Hindlimb muscle (tissue), 1 donor: ENCODE measurements at places on chromosomes 1 and 21.

DNA sequence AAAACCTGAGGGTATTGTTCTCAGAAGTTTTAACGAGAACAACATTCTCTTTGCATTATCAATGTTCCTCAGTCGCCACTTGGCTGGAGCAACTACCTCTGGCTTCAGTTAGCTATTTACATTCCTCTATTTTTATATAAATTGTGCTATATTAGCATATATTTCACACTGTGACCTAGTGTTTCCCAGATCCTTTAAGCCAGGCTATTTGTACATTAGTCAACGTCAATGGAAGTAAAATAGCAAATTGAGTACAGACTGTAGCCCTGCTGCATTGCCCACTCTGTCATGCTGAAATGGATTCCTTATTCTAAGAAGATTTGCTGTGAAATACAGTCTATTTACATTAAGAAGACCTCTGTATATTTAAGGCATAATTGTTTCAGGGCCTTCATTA is 213.8 kb downstream of the ROR1 start:
- DNase-seq = no peak

GRCh38 chr1:98403963-98404480 is 257.5 kb upstream of the SNX7 start:
- DNase-seq = no peak

GRCh38 chr1:224718470-224719053 is 102.4 kb downstream of the CNIH3 start:
- DNase-seq = no peak

- no peak for DNase-seq
Observed at GRCh38 chr1:214402613-214403083, 121.7 kb downstream of the SMYD2 start.

GRCh38 chr1:21258331-21259134 is 31.7 kb downstream of the ECE1 start:
- DNase-seq = no peak

DNA sequence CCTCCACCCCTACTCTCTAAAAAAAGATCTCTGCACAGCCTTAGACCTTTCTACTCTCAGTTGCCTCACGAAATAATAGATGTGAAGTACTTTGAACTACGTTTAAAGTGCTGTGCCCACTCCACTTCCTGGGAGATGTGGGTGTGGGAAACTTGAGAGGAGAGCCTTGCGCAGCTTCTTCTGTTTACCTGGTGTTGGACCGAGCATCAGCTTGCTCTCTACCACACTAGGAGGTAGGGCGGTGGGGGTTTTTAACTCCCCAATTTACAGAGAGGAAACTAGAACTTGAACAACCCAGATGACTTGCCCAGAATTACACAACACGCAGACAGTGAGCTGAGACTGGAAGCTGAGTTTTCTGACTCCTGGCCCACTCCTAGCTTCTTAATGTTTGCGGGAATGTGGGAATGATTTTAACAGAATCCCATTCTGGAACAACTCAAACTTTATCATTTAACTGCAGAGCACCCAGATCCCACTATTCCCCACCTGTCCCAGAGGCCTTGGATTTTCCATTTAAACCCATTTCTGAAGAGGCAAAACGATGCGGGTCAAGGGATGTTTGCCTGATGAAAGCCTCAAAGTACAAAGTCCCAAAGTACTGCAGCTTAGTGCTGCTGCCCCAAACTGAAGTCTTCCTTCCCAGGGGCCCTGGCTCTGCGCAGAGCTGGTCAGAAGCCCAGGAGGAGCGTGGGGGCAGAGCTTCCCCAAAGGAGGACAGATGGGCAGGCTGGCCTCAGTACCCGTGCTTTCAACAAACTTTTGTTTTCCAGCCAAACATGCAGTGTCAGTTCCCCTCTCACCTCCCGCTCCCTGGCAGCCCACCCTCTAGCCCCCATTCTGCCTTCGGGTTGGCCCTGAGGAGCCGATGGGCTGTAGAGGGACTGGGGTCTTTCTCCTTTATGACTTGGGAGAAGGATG is 19.0 kb downstream of the BTG2 start:
- DNase-seq = peak; percentile 59

DNA sequence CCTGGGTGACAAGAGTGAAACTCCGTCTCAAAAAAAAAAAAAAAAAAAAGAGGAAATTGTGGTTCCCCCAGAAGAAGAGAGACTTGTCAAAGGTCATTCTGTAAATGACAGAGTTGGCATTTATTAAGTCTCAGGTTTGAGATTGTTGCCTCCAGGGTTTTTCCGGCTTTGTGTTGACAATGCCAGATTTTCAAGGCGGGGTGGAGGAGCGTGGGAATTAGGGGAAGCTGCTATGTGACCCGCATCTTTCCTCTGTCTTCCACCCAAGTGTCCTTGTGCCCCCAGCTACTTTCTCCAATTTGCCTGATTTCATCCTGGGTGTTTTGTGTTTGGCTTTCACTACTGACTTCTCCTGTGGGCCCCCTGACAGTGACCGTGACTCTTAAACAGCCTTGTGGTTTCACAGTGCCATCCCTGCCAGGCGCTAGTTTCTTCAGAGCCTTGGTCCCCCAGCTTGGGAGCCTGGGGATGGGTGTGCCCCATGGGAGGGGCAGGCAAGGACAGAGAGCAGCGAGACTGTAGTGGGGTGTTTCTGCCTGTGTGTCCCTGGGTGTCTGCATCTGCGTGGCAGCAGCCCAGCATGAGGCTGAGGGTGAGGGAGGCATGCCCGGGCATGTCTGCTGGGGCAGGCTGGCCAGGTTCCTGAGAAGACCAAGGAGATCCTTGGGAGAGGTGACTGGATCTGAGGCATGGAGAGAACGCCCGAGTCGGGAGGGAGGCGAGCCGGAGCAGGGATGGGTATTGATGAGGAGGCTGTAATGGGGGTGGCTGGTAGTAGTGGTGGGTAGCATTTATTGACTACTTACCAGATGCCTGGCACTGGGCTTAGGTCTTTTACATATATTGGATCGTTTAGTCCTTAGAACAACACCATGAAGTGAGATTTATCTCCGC is 46.3 kb downstream of the IER5 start:
- DNase-seq = no peak

DNA sequence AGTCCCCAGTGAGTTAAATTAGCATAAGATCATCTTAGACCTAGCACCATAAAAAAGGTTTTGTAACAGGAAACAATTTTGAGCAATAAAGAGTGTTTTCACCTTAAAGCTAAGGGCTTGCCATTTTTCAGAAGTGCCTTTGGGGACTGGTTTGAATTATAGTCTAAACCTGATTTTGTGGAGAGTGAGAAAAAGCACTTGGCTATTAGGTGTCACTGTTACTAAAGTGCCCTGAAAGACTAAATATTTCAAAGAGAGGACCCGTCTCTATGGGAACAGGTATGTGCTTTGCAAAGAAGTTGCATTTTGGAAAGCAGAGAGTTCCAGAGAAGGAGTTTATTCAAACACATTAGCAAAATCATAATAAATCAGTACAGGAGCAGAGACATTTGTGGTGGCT is 9.1 kb downstream of the NTNG1 start:
- DNase-seq = no peak

- DNase-seq = no peak
Observed at GRCh38 chr1:94801919-94802546, 18.1 kb upstream of the SLC44A3 start.

GRCh38 chr21:34520764-34521508 is 8.9 kb upstream of the KCNE1 start:
- no peak for DNase-seq

GRCh38 chr21:38741092-38741949 is 64.4 kb upstream of the ETS2 start:
- DNase-seq = no peak

DNA sequence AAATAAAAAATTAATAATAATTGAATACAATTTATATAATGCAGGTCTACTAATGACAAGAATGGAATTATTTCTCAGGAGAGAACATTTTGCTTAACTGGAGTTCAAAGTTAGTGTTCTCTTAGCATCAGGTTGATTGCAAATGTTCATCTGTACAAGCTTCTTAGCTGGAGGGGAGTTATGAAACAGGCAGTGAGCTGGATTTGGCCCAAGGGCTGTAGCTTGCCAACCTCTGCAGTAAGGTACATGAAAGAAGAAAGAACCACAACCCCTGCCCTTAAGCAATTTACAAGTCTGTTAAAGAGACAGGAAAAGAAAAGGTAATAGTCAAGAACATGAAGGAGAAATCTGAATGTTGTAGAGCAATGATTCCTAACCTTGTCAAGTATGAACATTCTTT is 17.0 kb downstream of the LPGAT1 start:
- DNase-seq = no peak

- DNase-seq = peak; percentile 69
Observed at GRCh38 chr1:43147625-43148327, 24.3 kb downstream of the EBNA1BP2 start.

DNA sequence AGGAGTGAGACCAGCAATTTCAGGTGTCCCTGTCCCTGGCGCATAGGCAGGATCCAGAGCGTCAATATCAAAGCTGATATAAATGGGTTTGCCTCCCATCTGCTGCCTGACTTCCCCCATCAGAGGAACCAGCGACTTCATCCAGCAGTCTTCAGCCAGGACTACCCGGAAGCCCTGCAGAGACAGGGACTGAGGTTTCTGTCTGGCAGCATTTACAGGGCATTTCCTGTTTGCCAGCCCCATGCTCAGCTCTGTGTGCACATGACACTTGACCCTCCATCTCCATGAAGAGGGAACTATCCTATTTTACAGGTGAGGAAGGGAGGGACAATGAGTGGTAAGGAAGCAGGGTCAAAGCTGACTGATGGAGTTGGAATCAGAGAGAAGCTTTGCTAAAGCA is 7.2 kb downstream of the AGMAT start:
- no peak for DNase-seq

DNA sequence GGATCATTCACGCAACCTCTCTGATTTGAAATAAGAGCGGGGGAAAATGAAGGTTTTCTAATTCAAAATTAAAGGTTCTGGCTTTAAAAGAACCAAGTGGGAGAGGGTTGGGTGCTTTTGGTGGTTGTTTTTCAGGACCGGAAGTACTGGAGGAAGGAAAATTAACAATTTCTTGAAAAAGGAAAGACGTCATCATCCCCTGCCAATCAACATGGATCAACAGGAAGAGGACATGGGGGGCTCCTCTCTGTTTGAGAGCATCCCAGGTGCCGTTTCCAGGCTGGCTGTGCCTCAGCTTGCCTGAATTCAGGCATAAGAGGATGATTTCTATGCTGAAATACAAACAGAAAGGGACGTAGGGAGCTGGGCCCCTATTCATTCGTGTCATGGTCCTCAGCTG is 21.6 kb upstream of the NID1 start:
- no peak for DNase-seq

GRCh38 chr1:51607681-51608095 is 9.2 kb upstream of the OSBPL9 start:
- DNase-seq = no peak

- no peak for DNase-seq
Observed at GRCh38 chr1:17314491-17314971, 6.5 kb downstream of the PADI4 start.

- DNase-seq = no peak
Observed at GRCh38 chr21:24200052-24200451, 1407.2 kb downstream of the MRPL39 start.

- no peak for DNase-seq
Observed at GRCh38 chr1:220367833-220368232, 95.6 kb upstream of the RAB3GAP2 start.

- DNase-seq = no peak
Observed at GRCh38 chr1:89451011-89451410, 73.6 kb upstream of the LRRC8B start.
